ENCODE measurements at places on chromosomes 1 and 21. TPM values are rescaled to one million over a fixed set of nuclear protein-coding genes. Genes with fewer than 3 reads are reported as not detected.
A peak's percentile ranks its signal among the peaks of the same experiment; 100 is the strongest.

Gene MXRA8
- 142 TPM for polyA plus RNA-seq

GRCh38 chr1:38131024-38131585 is 84.5 kb upstream of the POU3F1 start:
- no peak for DNase-seq

GRCh38 chr1:93239863-93240262 is 59.3 kb downstream of the CCDC18 start:
- no peak for DNase-seq

DNA sequence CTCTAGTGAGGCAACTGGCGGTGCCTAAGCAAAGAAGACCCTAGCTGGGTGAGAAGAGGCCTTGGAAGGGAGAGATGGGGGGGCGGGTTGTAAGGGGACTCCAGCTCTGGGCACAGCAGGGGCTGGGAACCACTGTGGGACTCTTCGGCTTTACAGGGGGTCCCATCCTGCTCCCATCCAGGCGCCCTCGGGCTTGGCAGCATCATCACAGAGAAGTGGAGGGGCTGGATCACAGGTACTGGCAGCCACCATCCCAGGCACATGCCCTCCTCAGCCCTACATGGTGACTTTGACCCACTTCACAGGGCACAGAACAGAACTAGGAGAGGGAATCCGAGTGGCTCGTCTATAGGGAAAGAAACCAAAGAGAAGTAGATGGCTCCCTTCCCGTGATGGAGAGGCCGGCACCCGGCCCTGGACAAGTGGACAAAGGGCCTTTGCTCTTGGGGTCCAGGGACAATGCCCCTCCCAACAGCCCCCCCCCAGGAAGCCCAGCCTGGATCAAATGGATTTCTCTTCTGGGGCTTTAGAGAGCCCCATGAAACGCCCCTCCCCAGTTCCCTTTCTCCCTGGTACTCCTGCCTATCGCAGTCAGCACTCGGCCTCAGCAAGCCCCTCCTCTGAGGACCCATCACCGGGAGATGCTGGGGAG is 54.0 kb upstream of the ECE1 start:
- DNase-seq = no peak

Gene POU2F1
- 16.1 TPM for polyA plus RNA-seq

Gene SPRR2F
- not detected for polyA plus RNA-seq

DNA sequence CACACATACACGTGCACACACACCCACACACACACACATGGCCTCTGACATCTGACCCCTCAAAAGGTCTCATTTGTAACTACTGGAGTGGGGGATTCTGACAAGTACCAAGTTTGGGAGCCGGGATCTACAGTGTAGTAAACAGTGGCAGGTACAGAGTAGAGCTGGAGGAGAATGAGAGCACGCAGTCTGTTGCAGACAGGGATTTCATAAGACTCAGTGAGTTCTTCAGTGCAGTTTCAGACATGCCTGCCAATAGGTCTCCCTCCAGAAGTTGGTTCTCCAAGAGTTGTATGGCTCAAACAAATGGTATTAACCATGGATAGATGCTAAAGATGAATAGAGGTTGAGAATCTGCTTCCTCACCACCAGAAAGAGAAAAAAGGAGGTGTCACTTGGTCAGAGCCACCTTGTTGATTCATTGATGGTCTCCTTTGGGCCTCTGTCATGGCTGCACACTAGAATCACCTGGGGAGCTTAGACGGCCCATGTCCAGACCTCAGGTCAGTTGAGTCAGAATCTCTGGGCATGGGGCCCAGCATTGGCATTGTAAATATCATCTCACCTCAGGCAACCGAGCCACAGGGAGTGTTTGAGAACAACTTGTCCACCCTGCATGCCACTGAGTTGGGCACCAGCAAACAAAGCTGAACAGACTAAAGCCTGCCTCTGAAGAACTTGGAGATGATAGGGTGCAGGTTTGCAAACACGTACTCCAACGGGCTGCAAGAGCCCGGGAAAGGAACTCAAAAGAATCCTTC is 122.1 kb downstream of the EDEM3 start:
- DNase-seq = no peak

DNA sequence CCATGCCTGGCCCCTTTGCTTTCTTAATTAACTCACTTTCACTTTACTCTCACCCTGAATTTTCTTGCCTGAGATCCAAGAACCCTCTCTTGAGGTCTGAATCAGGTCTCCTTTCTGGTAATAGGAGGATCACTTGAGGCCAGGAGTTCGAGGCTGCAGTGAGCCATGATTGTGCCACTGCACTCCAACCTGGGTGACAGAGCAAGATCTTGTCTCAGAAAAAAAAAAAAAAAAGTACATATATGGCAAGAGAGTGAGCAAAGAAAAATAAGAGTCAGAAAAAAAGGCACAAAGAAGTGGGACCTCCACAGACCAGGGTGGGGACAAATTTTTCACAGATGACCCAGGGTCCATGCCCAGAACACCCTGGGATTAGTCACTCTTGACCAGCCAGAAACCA is 34.1 kb upstream of the RD3 start:
- no peak for DNase-seq

Gene TXLNA
- polyA plus RNA-seq = 46.9 TPM

DNA sequence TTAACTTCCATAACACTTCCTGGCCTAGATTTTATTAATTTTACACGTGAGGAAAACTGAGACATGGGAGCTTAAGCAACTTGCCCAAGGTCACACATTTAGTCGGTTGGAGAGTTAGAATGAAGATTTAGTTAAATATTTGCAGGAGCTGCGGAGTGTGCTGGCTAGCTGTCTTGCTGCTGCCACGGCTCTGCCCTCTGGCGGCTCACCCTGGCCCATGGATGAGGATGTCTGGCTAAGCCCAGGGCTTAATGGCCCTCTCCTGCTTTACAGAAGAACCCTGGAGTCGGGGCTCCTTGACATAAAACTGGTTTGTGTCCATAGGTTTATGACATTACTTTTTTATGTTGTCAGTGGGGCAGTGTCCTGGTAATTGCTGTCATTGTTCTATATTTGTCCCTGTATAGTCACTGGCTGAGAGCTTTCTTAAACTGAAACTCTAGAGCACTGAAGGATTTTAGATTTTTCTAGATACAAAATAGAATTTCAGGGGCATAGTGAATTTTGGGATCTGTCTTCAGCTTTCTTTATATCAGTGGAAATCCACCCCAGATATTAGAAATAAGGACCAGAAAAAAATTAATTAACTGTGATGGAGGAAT is 88.9 kb upstream of the WLS start:
- DNase-seq = peak; percentile 74

- no peak for DNase-seq
These were observed 410.1 kb downstream of the BRINP3 start for GRCh38 chr1:190067592-190067991.

- DNase-seq = no peak
These were observed 15.5 kb downstream of the LEPR start for GRCh38 chr1:65435987-65436386.

- no peak for DNase-seq
These were observed 86.1 kb downstream of the CLSTN1 start for GRCh38 chr1:9737671-9738070.

Gene LCE2A
- polyA plus RNA-seq = not detected
